ENCODE measurements at places on chromosomes 12 and 14.

DNA sequence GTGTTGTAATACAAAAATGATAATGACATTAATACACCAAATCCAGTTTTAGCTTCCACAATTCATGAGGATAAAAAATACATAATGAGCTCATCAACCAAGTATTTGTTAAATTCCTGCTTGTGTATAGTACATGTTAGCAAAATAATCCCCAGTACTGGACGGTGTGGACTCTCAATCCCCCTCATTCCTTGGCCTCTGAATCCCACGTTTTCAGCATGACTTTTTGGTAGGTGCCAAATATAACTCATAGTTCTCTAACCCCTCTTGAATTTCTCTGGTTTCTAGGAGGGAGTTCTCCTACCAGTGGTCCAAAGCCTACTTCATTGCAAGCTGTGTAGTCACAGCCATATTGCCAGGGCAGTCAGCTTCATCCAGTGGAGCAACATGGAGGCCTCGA, 41.4 kb upstream of the EPS8 start:
- no peak for DNase-seq

DNA sequence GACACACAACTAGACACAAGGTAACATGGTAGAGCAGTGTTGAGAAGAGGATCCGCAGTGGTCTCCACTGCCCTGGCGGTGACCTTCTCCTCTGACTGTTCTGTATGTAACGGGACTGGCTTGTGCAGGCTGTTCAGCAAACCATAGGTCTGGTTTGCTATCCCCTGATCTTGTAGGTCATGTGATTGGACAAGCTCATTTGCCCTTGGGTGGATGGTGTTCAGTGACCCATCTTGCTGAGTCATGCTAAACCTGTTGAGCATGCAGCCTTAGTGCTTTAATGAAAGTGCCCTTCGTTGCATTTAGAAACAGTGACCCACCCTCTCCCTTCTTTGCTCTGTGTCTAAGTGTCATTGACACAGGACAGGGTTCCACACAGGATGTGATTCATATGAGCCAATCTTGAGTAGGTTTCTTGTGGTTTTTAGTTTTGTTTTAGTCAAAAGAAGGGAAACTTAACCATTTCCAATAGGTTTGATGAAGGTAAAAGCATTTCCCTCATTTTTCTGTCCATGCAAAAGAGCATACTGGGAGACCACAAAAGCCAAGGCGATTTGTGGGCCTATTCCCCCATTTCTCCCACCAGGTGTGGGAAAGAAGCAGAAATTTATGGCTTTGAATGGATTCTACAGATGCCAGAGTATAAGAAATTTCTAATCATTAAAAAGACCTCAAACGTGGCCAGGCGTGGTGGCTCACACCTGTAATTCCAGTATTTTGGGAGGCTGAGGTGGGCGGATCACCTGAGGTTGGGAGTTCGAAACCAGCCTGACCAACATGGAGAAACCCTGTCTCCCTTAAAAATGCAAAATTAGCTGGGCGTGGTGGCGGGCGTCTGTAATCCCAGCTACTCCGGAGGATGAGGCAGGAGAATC, 32.6 kb upstream of the HIF1A start:
- DNase-seq = no peak

DNA sequence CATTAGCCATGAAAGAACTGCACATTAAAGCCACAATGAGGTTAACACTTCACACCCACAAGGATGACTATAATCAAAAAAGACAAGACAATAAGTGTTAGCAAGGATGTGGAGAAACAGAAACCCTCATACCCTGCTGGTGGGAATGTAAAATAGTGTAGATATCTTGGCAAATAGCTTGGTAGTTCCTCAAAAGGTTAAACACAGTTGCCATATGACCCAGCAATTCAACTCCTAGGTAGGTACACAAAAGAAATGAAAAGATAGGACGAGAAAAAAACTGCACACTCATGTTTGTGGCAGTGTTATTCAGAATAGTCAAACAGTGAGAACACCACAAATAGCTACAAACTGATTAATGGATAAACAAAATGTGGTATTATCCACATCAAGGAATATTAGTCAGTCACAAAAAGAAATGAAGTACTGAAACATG, 93.5 kb downstream of the ATXN2 start:
- no peak for DNase-seq

DNA sequence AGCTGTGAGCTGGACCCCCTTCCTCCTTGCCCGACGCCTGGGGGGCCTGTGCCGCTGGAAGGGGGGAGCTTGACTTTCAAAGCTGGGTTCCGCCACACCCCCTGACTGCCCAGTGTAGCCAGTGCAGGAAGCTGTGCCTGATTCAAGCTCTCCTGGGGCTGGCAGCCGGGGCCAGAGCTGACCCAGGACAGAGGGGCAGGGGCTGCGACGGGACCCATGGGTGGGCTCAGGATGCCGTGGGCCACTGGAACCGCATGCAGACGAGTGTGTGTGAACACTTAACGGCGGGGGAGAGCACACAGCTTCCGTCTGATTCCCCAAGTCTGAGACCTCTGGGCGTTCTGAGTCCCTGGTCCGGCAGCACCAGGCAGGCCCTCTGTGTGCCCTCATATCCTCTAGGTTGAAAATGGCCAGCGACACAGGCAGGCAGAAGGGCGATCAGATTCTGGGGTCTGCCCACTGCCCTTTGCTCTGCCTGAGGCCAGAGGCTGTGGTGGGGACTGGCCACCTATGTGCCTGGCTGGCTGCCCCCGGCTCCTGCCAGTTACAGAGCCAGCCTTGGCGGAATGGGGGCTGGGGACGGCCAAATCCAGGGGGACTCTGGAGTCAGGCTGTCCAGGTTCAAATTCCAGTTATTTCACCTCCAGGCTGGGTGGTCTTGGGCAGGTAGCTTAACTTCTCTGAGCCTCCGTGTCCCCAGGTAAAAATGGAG, 54.0 kb downstream of the CYP46A1 start:
- DNase-seq = no peak

GRCh38 chr12:53572134-53572758, 53.9 kb downstream of the ATF7 start:
- DNase-seq = no peak

GRCh38 chr12:116784238-116784612, 46.1 kb downstream of the RNFT2 start:
- no peak for DNase-seq

- DNase-seq = no peak
Measured at GRCh38 chr12:58961906-58962305, 41.6 kb upstream of the LRIG3 start.

GRCh38 chr14:80940146-80940545, 1.4 kb downstream of the CEP128 start:
- DNase-seq = no peak
